ENCODE measurements at places on chromosomes 1 and 21.

DNA sequence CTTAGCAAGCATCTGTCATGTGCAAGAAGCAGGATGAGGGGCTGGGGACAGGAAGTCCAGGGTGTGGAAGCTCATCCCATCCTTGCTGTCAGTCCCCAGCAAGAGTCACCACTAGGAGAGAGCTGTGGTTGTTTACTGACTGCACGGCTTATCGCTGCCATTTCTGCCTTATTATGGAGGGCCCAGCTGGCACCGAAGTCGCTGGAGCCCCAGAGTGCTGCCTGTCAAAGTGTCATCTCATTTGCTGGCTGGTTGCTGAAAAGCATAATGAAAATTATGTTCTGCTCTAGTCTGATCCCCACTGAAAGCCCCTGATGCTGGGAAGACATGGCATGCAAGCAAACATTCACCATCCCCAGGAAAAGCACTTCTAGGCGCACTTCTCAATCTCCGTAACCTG, 642.7 kb downstream of the NPHP4 start:
- no peak for DNase-seq

DNA sequence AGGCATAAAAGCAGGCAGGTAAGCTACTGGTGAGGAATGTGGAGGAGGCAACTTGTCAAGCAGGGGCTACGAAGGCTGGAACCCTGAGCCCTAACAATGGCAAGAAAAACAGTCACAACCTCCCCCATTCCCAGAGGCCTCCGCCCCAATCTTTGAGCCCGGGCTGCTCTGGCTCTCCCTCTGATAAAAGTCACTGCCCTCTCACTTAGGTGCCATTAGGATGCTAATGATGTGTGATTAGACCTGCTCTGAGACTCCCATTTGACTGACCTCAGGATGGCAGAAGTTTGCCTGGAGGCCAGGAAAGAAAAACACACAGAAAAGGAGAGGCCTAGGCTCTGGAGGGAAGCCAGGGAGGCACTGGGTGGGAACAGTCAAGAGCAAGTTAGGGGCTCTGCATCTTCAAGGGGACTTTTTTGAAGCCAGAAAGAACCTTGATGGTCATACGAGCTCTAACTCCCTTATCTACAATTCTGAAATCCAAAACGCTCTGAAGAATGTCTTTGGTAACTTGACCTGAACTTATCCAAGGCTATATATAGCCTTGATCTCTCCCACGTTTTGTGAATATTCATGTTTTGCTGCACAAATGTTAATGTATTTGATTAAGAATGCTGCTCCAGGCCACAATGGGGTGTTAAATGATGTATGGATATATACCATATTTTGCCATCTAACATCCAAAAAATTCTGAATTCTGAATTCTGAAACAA, 98.9 kb downstream of the TRABD2B start:
- no peak for DNase-seq

DNA sequence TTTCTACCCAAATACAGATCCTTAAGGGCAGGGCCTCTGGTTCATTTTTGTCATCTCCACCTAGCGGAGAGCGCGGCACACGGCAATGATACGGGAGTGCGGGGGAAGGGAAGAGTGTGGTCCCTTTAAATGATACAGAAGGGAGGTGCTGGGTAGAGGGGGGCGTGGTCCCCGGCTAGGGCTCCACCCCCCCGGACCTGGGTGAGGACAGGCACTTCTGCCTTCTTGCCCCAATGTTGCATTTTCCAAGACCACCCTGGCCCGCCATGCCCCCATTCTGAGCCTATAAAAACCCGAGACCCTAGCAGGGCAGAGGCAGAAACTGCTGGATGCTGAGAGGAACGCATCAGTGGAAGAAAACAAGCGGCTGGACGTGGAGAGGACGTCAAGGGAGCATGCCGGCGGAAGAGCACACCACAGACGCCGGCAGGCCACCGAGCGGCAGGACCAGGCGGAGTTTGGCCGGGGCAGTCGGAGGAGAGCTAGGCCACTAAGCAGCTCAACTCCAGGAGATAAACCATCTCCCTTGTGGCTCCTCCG, 30.0 kb downstream of the LRRC3 start:
- no peak for DNase-seq

DNA sequence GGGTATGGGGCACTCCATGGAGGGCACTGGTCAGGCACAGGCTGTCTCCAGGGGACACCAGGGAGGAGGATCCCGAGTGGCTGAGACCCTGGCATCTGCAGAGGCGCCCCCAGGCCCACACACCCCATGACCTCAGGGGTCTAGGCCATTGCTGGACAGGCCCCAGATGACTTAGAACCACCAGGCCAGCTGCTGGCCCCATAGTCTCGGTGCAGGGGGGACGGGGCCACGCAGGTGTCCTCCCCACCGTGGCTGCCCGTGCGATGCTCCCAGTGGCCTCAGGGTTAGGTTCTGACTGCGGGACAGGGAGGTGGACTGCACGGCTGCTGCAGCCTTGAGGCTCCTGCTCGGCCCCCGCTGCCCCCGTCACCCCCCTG, 44.0 kb downstream of the MORN1 start:
- no peak for DNase-seq

DNA sequence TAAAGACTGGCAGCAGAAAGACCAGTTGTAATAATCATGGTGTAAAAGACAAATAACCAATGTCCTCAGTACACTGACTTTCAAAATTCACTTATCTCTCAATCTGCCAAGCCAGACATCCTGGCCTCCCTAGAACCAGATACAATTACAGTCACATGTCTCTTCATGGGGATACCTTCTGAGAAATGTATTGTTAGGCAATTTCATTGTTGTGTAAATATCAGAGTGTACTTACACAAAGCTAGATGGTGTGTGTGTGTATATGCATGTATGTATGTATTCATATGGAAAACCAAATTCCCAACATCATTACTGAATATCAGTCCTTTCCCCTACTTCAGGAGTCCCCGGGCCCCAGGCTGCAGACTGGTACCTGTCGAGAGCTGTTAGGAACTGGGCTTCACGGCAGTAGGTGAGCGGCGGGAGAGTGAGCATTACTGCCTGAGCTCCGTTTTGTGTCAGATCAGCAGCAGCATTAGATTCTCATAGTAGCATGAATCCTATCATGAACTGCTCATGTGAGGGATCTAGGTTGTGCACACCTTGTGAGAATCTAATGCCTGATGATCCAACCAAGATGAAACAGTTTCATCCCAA, 65.3 kb upstream of the ZNF326 start:
- no peak for DNase-seq

DNA sequence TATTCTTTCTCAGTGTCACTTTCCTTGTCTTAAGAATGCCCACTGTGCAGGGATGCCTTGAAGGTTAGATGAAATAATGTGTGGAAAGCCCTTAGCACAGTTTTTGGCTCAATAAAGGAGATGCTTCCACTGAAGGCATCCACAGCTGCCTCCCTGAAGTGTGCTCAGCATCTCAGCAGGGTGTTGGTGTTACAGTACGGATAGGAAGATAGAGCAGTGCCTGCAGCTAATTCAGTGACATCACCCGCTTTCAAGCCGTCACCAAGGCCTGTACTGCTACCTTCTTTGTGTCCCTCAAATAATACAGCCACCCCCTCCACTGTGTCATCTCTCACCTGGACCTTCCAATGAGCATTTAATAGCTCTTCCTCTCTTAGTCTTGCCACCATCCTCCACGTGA, 59.0 kb downstream of the NDUFS5 start:
- no peak for DNase-seq

- DNase-seq = no peak
Measured at GRCh38 chr1:168509875-168510791, 33.7 kb downstream of the XCL2 start.

- DNase-seq = no peak
Measured at GRCh38 chr1:232459826-232460225, 170.1 kb downstream of the SIPA1L2 start.

DNA sequence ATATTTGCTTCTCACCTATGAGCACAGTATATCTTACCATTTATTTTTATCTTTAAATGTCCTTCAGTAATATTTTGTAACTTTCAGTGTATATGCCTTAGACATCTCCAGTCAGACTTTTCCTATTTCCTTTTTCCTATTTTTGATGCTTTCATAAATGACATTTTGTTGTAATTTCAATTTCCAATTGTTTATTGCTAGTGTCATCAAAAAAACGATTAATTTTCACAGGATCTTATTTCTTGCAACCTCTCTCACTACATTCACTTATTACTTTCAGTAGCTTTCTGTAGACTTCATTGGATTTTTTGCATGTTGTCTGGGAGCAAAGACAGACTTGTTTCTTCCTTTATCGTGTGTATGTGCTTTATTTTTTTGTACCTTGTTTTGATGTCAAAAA, 602.4 kb downstream of the AJAP1 start:
- no peak for DNase-seq

DNA sequence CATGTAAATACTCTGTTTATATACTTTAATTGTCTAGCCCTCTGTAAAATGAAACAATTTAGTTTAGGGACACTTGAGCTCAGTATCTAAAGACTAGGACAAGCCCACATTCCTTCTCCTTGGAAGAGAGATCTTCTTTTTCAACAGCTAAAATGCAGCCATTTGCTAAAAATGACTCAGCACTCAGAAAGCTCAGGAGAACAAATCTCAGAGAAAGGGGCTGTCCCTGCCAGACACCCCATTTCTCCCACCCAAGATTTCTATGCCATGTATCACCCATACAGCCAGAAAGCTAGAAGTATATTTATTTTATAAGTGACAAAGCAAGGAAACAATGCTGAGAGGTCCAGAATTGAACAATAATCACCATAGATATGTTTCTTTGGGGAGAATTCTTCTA, 23.2 kb upstream of the PRDX6 start:
- DNase-seq = no peak

- no peak for DNase-seq
Measured at GRCh38 chr1:172931761-172932160, 119.0 kb downstream of the TNFSF18 start.

All from NCI-H1436 (cell line).